Stimulated activated CD4-positive, alpha-beta T cell treated with anti-CD3 and anti-CD28 coated beads, TNF-alpha, amount 100 ng/mL, for 1 hour (primary cell): ENCODE measurements at places on chromosomes 12 and 14.

GRCh38 chr14:96038920-96039632 lies at the start of gene C14orf132:
TSS of gene C14orf132 (plus strand) at chr14:96039362. CDS start at chr14:96039501, 139 bp downstream.
- no peak for DNase-seq

GRCh38 chr12:28973491-28973890 lies 175.6 kb upstream of the FAR2 start:
- no peak for DNase-seq

DNA sequence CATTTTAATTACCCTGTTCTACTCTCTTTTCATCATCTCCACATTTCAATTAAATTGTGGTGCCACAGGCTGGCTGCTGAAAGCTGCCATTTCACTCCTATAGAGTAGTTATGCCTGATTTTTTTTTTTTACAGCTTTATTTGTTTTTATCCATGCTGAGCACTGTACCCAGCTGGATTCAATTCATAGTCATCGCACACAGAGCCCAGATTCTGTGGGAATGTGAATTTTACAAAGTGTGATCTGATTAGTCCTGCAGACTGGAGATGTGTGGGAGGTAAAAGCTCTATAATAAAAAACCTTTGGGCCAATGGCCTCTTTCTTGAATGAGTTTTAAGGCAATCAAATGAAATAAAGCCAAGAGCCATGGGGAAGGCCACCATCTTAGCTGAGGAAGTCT lies 190.2 kb downstream of the ANO4 start:
- DNase-seq = no peak

DNA sequence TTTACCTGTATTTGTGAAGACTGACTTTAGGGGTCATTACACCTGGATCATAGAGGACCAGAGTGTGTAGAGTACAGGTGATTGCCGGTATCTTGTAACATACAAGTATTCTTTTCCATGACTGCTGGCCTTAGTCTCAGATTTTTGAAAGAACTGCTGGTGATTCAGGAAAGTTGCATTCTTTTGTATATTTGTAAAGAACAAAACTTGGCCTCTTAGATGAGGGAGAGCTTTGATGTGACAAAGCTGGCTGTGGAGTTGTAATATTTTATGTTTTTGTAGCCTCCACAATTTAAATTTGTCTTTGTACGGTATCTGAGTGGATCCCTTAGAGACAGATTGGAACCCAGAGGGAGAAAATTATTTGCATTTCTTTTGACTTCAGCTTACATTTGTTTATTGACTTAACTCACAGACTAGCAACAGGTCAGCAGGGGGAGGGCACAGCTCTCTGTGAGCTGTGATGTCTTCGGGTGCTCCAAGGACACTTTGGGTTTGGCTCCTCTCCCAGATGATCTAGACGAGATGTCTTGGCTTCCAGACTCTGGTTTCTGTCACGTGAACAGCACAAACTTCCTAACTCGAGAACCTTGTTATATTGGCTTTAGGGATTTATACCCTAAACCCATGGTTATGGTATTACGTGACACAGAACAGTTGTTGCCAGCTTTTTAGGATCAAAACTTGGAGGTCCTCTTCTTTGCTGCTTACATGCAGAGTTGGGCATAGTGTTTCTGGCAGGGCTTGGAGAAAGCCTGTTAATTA lies 65.9 kb downstream of the DAAM1 start:
- DNase-seq = no peak

GRCh38 chr12:88643685-88644084 lies 63.4 kb upstream of the KITLG start:
- no peak for DNase-seq

GRCh38 chr12:53222170-53222721 lies 9.8 kb downstream of the RARG start:
- DNase-seq = no peak

GRCh38 chr14:76088326-76088725 lies 63.4 kb upstream of the GPATCH2L start:
- DNase-seq = no peak

- DNase-seq = no peak
These were observed 899 bp upstream of the COL2A1 start for GRCh38 chr12:48005001-48005749.

DNA sequence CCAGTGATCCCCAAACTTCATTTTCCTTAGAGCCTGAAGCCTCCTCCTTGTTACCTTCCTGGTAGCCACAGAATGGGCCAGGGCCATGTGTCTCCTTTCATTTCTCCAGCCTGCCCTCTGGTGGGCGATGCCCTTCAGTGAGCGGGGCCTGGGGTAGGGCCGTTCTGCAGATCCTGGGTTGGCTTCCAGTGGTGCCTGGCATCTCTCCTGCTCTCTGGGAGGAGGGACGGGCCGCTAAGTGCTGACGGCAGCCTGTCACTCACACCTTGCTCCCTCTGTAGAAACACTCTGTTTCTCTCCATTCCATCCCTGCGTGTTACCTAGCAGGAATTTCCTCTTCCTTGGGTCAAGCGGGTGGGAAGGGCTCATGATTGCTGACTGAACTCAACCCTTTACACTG lies 232.1 kb downstream of the CACNA1C start:
- DNase-seq = no peak

DNA sequence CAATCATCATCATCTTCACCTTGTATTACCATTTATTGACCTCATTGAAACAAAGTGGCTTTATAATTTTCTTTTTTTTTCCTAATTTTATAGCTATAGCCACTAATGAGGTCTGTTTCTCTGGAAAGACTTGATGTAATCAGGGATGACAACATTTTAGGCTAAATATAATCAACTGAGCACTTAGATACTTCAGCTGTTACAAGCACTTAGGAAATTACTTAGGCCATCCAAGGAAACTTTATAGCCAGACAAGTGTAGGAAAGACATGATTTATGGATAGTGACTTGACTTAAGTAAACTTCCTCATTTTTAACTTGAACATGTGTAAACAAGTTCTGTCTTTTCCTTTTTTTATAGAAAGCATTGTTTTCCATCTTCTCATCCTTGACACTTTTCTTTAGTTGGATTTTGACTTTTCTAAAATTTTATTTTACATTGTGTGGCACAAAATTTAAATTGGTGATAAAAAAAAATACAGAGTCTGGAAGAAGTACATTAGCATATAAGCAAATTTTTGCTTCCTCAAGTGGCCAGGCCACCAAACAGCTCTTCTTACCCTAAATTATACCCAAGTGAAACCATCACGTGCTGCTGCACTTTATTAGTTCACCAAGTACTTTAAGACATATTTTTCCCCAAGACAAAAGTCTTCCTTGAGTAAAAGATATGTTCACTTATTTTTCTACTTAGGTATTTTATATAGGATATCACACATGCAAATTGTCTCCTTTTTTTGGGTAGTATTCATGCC lies 15.1 kb downstream of the CPNE8 start:
- DNase-seq = no peak

- DNase-seq = no peak
These were observed 302.7 kb downstream of the CCER1 start for GRCh38 chr12:90652280-90652679.

DNA sequence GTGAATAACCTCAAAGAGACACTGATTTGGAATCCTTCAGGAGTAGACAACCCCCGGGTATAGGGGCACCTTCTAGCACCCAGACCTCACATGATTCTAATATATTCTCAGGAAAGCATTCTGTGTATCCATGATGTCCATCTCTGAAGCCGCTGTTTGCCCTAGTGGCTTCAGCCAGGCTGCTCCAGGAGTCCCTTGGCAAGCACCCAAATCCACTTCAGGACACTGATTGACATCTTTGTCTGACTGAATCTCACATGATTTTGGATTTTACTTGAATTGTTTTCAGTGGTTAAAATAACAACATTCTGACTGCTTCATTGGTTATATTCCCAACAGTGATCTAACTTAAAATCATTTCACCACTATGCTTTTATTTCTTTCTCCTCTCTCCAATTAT lies 390.5 kb upstream of the CLEC14A start:
- DNase-seq = no peak

DNA sequence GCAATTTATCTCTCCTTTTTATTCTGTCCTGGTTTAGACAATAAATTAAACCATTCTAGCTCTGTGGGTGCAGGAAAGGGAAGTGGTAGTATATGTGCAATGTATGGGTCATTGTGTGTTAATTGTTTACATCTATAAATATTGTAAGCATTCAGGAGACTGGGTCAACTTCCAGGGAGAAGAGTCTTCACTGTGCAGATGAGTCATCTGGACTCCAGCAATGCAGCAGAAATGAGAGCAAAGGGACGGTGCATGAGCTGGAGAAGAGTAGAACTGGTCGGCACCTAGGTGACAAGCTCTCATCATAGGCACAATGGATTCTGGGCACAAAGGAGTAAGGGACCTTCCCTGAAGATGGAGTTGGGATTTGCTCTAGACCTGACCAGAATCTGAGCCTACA lies 211.1 kb upstream of the DAAM1 start:
- no peak for DNase-seq

DNA sequence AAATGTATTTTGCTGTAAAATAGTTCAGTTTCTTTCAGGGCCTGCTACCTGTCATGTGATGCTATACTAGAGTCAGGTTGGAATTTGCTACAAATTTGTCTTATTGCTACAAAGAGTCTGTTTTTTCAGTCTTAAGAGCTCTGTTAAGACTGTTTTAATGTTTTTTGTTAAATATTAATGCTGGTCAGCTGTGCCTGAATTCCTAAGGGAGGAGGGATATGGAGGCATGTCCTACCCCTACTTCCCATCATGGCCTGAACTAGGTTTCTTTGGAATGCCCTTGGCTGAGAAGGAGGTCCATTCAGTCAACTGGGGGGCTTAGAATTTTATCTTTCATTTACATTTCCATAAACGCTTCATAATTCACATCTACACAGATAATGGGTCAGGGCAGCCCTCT lies 30.0 kb downstream of the IQSEC3 start:
- DNase-seq = no peak

- no peak for DNase-seq
These were observed 43.0 kb upstream of the CTDSP2 start for GRCh38 chr12:57889500-57889989.

- DNase-seq = no peak
These were observed 574 bp downstream of the WNK1 start for GRCh38 chr12:752695-753610.

- no peak for DNase-seq
These were observed 91.0 kb upstream of the TRAF3 start for GRCh38 chr14:102686196-102686801.

- no peak for DNase-seq
These were observed 186.5 kb upstream of the HMGA2 start for GRCh38 chr12:65637774-65638173.

DNA sequence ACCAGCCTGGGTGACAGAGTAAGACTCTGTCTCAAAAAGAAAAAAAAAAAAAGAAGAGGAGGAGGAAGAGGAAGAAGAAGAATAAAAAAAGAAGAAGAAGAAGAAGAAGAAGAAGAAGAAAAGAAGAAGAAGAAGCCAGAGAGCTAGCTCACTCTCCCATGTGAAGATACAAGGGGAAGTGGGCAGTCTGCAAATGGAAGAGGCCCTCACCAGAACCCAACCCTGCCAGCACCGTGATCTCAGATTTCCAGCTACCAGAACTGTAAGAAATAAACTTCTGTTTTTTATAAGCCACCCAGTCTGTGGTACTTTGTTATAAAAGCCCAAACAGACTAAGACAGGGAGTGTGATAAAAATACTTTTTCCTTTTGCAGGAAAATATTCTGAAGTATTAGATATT lies 130.7 kb downstream of the ETNK1 start:
- no peak for DNase-seq

GRCh38 chr12:40382217-40382616 lies 157.4 kb downstream of the LRRK2 start:
- DNase-seq = no peak
